Aortic smooth muscle cell (primary cell): ENCODE measurements at places on chromosomes 7 and 10. TPM values are rescaled to one million over a fixed set of nuclear protein-coding genes. Genes with fewer than 3 reads are reported as not detected.

DMBT1 gene
- under 0.01 and 0.06 TPM in 2 replicates for total RNA-seq

IMPDH1 gene
- total RNA-seq: 35.1 and 38.3 TPM in 2 replicates

CNPY1 gene
- total RNA-seq: not detected in 2 replicates

VWDE gene
- total RNA-seq: not detected in 2 replicates

NPFFR1 gene
- total RNA-seq: under 0.01 TPM in 1 of 2 replicates, not detected in the other

SLC39A12 gene
- total RNA-seq: not detected in 2 replicates

GALNT17 gene
- total RNA-seq: not detected in 2 replicates

CHAT gene
- 0.06 TPM in 1 of 2 replicates, not detected in the other for total RNA-seq

PRRT4 gene
- total RNA-seq: under 0.01 and 0.06 TPM in 2 replicates

PNLIPRP3 gene
- total RNA-seq: not detected in 2 replicates

CDK6 gene
- total RNA-seq: 19.8 and 22.6 TPM in 2 replicates

SLC26A4 gene
- total RNA-seq: 20.5 and 21.2 TPM in 2 replicates

TSPAN12 gene
- 2.2 and 4.0 TPM in 2 replicates for total RNA-seq

SPDYE18 gene
- 0.26 and 0.56 TPM in 2 replicates for total RNA-seq

AGBL3 gene
- total RNA-seq: 1.6 and 1.7 TPM in 2 replicates

ARHGEF35 gene
- total RNA-seq: 2.0 and 3.0 TPM in 2 replicates

APBB1IP gene
- not detected in 2 replicates for total RNA-seq

HMX3 gene
- not detected in 2 replicates for total RNA-seq

VAX1 gene
- total RNA-seq: not detected in 2 replicates

PPP1R17 gene
- not detected in 2 replicates for total RNA-seq

ERVW-1 gene
- not detected in 2 replicates for total RNA-seq

SPOCK2 gene
- total RNA-seq: 0.26 and 0.37 TPM in 2 replicates

MOGAT3 gene
- not detected in 2 replicates for total RNA-seq

OPN4 gene
- total RNA-seq: not detected in 2 replicates

FANK1 gene
- total RNA-seq: 5.7 and 12.0 TPM in 2 replicates

COPS6 gene
- 120 TPM in 2 replicates for total RNA-seq

CRHR2 gene
- total RNA-seq: not detected in 2 replicates

FAM241B gene
- 0.13 and 0.19 TPM in 2 replicates for total RNA-seq

NEUROD6 gene
- not detected in 2 replicates for total RNA-seq

C10orf95 gene
- under 0.01 and 0.06 TPM in 2 replicates for total RNA-seq

DNAJC12 gene
- total RNA-seq: 1.6 and 2.5 TPM in 2 replicates

PDZD7 gene
- total RNA-seq: 3.3 and 3.4 TPM in 2 replicates

CYP26C1 gene
- total RNA-seq: 0.06 and 0.13 TPM in 2 replicates

AKR1D1 gene
- not detected in 2 replicates for total RNA-seq

GPR26 gene
- total RNA-seq: not detected in 2 replicates

CYP3A7 gene
- total RNA-seq: not detected in 2 replicates

EPO gene
- not detected in 2 replicates for total RNA-seq

DLD gene
- total RNA-seq: 57.5 and 66.0 TPM in 2 replicates

HTR5A gene
- not detected in 2 replicates for total RNA-seq

ZNF365 gene
- 4.1 and 6.5 TPM in 2 replicates for total RNA-seq
